ENCODE measurements at places on chromosomes 5 and 9. TPM values are rescaled to one million over a fixed set of nuclear protein-coding genes. Genes with fewer than 3 reads are reported as not detected.

FASTKD3 gene
- 8.6 TPM for total RNA-seq

PCDHGA10 gene
- total RNA-seq = 0.61 TPM

MARCHF3 gene
- 6.8 TPM for total RNA-seq

SKIC3 gene
- 71.1 TPM for total RNA-seq

ACTBL2 gene
- not detected for total RNA-seq

PCDHA5 gene
- total RNA-seq = not detected

CDH9 gene
- not detected for total RNA-seq
